T47D (cell line): ENCODE measurements at places on chromosomes 5 and 9.
A peak's percentile ranks its signal among the peaks of the same experiment; 100 is the strongest.

DNA sequence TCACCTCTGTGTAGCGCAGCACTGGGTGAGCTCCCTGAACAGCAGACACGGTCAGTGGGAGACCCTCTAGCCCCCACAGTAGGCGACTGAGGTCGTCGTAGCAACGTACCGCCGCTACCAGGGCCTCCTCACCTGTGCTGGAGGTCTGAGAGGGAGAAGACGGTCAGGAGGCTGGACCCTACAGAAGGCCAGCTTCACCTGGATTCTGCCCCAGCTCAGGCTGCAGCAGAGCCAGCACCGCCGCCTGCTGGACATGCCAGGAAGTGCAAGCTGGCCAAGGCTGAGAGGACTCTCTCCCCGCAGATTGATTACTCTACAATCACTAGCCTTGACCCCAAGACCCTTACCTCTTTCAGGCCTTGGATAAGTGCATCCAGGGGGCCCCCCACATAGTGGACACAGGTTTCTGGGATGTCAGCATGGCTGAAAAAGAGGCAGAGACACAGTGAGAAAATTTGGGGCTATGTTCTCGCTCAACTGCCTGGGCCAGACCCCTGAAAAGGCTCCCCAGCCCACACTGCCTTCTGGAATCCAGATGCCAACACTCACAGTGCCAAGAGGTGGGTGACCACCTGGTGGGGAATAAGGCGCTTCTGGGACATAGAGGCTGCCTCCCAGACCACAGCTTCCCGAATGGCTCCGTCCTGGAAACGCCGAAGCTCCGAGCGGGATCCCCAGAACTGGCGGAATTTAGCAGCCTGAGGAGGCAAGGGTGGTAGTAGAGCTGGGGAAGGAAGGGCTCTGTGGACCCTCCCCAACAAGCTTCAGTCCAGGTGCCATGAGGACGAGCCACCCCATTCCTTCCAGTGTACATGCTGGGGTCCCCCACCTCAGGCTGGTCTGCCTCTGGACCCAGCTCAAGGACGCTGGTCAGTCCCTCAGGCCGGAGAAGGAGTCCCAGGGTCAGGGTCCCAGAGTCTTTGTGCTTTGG is 6.9 kb downstream of the NOL6 start:
- peak; percentile 69 for DNase-seq

- peak; percentile 57 for DNase-seq
These were observed 60.7 kb downstream of the HRH2 start for GRCh38 chr5:175718401-175719108.

DNA sequence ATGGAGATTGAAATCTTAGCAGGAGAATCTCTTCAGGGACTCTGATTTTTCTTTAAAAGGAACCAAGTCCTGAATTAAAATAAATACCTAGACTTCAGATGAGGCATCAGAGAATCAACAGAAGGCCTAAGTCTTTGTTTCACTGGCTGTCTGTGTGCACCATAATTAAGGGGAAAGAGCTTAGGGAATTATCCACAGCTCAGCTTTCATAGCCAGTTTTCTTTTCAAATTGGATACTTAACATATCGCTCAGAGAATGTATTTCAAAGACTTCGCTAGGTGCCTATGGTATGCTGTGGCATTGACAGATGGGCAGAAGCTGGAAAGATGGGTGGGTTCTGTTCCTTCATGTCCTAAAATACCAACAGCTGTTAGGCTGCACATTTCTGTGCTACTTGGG is 325.8 kb downstream of the TMEM38B start:
- DNase-seq = no peak

DNA sequence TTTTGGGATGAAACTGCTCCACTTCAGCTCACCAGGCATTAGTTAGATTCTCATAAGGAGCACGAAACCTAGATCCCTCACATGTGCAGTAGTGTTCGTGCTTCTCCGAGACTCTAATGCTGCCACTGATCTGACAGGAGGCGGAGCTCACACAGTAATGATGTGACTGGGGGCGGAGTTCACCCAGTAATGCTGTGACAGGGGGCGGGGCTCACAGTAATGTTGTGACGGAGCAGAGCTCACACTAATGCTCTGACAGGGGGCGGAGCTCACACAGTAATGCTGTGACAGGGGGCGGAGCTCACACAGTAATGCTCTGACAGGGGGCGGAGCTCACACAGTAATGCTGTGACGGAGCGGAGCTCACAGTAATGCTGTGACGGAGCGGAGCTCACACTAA is 27.1 kb upstream of the LRRC14B start:
- no peak for DNase-seq

GRCh38 chr9:33884856-33885701 is 68.1 kb downstream of the UBE2R2 start:
- DNase-seq = peak; percentile 43

GRCh38 chr5:67106626-67107342 is 89.8 kb downstream of the CD180 start:
- no peak for DNase-seq

DNA sequence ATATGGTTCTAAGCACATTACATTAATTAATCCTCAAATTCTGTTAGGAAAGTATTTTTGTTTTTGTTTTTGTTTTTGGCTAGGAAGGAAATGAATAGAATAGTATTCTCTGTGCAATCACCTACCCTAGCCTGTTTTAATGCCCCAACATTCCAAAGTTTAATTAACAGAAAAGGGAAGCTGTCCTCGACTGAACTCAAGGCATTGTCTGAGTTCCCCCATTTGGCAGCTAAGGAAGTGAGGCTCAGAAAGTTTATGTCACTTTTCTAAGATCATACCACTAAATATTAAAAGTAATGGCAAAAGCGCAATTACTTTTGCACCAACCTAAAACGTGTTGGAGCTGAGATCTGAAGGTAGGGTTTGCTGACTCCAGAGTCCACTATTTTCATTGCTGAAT is 59.8 kb downstream of the FGF1 start:
- DNase-seq = no peak

DNA sequence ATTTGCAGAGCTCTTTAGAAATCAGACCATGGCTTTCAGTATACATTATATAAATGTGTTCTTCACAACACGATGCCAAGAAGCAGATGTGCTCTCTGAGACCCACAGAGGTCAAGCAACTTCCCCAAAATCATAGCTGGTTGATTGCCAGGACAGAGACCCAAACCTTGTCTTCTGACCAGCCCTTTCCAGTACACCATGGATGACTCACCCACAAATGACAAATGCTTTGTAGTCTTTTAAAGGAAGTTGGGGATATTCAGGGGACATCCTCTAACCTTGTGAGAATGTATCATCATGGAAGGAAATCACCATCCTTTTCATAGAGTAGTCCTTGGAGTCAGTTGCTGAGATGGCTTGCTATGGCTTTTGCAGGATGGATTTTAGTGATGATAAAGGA is 30.1 kb downstream of the ZNF462 start:
- DNase-seq = no peak

- no peak for DNase-seq
These were observed 12.6 kb upstream of the DENND1A start for GRCh38 chr9:123942542-123942941.

DNA sequence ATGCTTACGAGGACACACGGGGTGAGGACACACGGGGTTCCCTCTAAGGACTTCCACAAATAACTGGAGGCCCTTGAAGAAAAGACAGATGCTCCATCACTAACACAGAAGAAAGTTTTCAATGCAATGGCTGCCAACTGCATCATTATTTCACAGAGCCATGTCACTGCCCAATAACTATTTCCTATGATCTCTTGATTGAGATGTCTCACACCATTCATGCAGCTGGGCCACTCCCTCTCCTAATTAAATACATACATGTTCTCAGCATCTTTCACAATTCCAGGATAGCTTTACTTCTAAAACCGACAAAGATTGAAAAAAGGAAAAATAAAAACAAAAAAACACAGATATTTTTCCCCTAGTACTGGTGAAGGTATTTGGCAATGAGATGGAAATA is 650.8 kb downstream of the SEMA5A start:
- DNase-seq = no peak

DNA sequence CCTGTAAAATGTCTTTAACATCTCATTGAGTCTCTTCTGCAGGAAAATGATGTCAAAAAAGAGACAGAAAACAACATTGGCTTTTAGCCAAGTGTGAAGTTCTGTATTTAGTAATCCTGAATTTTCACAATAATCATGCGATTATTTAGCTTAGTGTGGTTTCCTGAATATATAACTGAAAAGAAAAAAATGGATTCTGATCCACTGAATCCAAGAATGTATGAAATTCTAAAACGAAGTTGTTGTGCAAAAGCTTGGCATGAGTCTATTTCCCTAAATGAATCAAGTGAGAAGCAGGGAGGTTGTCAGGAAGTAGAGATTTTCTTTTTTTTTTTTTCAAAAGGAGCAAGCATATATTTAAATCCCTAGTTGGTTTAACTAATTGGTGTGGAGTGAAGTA is 145.9 kb upstream of the CDH6 start:
- DNase-seq = no peak

DNA sequence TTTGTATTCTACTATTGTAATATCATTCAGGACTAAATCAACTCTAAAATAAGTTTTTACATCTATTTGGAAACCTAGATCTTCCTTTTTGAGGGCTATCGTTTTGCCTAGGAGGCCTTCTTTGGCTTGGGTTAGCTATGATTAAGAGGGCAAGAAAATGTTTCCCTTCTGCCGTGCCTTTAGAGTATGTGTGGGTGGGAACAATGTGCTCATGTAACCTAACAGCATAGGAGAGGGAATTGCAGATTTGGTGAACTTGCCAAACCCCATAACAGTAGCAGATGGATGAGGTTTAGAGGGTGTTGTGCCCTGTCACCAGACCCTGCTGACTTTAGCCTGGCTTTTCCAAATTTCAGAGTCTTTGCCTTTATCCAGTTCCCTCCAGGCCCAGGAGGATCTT is 339.0 kb downstream of the ADGRV1 start:
- no peak for DNase-seq

DNA sequence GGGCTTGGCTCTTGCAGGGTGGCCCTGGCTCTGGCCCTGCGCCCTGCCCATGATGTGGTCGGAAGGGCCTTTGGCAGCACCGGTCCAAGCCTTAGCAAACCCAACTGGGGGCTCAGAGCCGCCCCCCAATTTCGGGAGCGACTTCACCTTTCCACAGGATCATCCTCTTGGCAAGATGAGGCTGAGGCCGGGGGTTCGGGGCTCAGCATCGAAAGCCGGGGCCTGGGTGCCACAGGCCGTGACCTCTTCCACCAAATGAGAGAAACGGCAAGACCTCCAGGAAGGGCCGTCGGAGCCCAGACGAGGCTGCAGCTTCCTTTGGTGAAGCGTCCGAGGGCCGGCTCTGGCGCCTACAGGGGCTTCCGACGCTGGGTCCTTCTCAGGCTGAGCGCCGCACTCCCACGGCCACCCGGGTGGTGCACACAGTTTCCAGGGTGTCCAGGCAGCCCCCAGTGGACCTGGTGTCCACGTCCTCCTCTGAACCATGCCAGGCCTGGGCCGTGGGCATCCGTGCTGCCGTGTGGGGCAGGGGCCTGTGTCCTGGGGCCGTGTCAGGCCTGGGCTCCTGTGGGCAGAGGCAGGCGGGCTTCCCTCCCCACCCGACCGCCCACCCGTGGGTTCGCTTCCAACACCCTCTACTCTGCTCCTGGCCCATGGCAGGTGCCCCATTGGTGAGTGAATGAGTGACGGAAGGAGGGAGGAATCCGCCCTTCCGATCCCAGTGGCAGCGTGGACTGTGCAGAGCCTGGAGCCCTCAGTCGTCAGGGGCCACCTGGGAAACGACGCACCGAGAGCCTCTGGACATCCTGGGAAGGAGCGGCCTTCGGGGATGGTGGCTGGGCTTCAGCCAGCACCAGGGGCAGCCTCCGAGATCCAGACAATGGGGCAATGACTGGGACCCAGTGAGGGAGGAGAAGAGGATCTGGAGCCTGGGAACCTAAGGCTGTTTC is 5.2 kb upstream of the AGPAT2 start:
- no peak for DNase-seq

DNA sequence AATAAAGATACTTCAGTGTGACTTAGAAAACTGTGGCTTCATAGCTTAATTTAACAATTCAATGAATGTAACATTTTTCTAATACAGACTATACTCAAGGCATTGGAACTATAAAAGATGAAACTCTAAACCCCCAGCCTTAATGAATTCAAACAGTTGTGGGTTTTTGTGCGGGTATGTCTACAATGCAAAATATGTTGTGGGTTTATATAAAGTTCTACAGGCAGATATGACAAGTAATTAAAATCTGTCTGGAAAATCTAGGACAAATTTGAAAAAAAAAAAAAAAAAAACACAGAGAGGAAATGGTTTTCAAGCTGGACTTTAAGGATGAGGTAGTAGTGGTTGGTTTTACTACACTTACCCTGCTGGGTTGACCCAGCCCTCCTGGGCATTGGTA is 467.5 kb upstream of the TLE4 start:
- DNase-seq = no peak

DNA sequence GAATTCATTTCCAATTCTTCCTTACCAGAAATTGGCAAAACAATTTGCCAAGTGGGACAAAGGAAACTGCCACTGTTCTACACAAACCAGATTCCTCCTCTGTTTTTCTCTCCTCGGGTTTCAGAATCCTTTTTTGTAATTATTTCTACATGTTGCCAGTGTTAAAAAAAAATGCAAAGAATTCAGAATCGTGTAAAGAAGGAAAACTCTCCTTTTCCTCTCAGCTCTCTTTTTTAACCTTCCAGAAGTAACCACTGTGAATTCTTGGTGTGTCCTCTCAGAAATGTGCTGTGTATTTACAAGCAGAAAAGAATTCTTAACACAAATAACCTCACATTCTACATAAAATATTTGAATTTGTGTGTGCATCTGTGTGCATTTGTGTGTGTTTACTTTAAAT is 224.6 kb downstream of the DRD1 start:
- DNase-seq = no peak

GRCh38 chr5:76626738-76627137 is 3.5 kb upstream of the F2RL2 start:
- no peak for DNase-seq

DNA sequence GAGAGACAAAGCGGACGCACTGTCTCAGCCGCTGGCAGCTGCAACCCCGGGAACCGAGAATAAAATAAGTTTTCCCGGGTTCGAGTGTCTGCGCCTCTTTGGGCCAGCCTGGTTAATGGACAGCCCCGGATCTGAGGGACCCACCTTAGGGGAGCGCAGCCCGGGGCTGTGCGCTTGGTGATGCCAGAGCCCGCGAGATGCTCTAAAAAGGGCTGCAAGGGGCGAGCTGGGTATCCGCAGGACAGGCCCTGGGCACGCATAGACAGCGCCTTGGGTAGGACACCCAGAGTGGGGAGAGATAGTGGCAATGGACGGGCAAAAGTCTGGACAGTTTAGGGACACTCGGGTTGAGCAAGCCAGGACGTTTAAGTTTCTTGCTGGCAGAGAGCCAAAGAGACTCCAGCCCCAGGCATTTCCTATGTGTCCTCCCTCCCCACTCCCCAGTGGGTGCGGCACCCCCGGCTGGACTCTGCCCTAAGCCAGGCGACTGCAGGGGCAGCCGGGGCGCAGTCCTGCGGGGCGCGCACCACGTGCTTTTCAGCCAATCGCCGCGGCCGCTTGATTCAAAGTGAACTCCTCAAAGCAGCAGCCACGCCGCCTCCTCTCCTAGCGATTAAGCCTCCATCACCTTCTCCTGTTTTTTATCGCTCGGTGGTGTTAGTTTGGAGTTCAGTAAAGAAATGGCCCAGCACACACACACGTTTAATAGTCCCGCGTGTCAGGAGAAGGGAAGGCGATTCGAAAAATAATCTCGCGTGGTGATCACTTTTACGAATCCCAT is 616 bp upstream of the ENC1 start:
- DNase-seq = no peak

- no peak for DNase-seq
These were observed 39.1 kb downstream of the DENND4C start for GRCh38 chr9:19269582-19269981.
